Stimulated activated CD4-positive, alpha-beta T cell treated with anti-CD3 and anti-CD28 coated beads, Interleukin-1b, Interleukin-23, amount 100 ng/mL, for 24 hours (primary cell): ENCODE measurements at places on chromosomes 6 and 20.

GRCh38 chr6:42449917-42450476 is 1.7 kb downstream of the TRERF1 start:
- DNase-seq = no peak

DNA sequence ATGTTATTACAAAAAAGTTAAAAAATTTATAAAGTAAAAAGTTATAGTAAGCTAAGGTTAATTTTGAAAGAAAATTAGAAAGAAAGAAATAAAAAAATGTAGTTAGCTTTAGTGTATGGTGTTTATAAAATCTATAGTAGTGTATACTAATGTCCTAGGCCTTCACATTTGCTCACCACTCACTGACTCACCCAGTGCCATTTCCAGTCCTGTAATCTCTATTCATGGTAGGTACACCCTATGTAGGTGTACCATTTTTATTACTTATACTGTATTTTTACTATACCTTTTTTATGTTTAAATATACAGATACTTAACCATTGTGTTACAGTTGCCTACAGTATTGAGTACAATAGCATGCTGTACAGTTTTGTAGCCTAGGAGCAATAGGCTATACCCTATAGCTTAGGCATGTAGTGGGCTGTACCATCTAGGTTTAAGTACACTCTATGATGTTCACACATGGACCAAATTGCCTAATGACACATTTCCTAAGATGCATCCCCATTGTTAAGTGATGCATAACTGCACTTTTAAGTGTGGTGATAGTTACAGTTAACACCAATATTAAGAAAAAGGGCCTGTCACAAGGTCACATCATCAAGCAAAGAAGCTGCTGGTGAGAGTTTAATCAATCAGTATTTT is 8.0 kb downstream of the CD2AP start:
- DNase-seq = no peak

DNA sequence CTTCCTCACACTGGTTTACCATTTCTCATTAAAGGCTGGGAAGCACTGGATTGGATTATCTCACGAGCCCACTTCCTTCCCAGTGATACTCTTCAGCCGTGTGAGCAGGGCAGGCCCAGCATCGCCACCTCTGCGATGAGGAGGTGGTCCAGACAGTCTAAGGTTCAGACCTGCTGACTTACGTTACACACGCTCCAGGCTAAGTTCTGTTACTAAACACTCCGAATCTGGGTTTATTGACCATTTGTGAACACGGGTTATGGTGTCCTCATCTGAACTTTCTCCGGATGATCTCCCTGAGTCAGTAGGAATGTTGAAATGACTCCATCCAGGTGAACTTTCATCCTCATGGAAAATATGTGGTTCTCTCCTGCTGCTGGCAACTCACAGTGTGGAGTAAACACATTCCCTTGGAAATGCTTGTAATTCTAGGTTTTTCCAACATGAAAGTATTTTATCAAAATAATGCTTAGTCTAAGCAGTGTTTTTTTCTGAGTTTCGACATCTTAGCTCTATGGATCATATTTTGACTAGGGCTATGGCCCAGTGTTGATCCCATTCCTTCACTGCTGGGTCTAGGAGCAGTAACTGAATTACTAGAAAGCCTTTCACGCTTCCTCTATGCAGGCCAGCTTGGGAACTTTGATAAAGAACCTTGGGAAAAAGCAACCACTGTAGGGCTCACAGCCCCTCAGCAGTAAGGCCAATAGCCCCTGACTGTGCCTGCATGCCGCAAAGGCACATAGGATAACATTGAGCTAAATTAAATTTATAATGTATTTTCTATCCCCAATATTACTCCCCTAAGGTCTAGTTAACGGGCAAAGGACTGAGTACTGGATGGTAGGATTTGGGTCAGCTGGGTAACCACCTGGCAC is 37.7 kb upstream of the PXDC1 start:
- DNase-seq = no peak

DNA sequence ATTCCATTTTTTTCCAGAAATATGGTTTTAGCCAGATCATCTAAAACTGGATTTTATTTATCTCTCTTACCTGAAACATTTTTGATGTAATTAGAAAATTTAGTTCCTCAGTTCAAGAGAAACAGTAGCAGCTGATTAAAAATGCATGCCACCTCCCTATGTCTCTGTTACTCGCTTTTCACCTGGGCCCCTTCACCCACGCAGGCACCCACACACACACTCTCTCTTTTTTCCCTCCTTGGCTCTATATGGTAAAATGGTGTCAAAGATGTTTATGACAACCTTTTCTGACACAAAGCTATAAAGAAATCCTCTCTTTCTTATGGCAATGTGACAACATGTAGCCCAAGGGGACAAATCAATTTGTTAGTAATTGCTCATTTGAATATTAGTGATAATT is 5.8 kb upstream of the SGK1 start:
- no peak for DNase-seq

DNA sequence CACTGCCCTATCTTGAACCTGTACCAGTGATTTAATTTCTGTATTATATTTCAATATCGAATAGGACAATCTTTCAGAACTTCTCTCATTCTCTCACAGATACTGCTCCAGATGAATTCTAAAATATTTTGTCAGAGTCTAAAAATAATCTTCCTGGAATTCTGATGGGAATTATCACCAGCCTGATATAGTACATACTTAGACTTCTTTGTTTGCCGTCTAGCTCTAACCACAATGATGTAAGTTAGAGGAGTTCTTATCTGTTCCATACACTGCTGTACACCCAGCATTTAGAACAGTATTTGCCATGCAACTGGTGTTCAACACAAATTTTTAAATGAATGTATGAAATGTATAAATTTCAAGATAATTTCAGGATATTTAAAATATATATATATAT is 1.3 kb upstream of the HUS1B start:
- DNase-seq = no peak

DNA sequence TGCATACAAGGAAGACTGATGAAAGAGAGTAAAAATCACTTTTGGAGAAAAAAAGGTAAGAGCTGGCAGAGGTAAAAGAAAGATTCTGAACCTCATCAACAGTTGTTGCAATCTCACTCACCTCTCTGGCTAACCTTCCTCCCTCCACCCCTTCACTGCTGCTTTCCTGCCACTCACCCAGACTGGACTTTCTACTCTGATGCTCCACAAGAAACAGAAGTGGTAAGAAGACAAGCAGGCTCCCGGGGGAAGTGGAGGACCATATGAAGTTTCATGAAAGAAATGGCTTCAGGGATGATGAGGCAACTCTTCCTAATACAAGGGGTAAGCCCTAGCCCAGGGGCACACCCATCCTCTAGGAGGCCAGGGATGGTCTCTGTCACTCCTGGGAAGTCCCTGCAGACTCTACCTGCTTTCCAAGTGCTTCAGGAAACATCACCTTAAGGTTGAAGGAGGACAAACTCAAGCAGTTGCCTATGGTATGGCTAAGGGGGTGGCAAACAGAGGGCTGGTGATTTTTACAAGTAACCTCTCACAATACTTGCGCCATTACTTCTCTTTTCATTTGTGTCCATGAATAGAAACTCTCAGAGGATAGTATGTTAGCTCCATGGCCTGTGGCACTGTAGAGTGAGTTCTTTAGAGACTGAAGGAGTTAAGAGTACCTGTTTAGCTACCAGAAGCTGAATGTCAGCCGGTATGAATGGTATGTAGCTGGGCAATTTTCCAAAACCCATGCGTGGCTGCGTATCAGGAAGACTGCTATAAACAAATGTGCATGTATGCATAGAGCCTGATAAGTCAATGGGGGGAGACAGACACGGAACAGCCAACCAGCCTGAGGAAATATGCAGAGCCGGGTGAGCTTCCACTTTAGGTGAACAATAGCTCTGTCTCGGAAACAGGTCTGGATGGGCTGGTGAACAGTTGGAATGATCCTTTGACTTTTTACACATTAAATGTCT is 112.0 kb downstream of the BACH2 start:
- DNase-seq = no peak

GRCh38 chr20:33649201-33649681 is 12.9 kb upstream of the C20orf144 start:
- DNase-seq = no peak

DNA sequence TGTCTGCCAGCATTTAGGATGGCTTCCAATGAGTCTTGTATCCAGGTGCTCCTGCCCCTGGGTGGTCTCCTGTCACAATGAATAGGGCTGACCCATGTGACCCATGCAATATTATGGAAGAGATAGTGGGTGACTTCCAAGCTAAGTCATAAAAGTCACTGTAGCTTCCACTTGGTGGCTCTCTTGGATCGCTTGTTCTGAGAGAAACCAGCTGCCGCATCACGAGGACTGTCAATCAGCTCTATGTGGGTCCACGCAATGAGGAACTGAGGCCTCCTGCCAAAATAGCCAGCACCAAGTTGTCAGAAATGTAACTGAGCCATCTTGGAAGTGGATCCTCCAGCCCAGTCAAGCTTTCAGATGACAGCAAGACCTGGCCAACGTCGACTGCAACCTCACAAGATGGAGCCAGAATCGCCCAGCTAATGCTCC is 14.9 kb upstream of the MATN4 start:
- no peak for DNase-seq

DNA sequence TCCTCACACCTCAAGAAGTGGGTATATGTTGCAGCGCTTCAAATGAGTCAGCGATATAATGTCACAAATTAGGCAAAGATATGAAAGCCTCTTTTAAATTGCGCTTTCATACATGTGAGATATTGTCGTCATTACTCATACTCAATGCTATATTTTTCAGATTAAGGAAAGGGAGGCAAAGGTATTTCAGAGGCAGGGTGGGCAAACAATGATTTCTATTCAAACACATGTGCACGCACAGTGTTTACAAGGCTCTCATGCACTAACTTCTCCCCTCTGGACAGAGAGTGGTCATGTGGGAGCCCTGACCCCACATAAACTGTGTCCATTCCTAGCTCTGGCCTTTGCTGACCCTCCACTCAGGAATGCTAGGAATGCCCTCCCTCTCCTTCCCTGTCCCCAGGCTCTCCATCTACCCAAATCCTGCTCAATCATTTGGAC is 112.1 kb upstream of the TMEM170B start:
- no peak for DNase-seq

DNA sequence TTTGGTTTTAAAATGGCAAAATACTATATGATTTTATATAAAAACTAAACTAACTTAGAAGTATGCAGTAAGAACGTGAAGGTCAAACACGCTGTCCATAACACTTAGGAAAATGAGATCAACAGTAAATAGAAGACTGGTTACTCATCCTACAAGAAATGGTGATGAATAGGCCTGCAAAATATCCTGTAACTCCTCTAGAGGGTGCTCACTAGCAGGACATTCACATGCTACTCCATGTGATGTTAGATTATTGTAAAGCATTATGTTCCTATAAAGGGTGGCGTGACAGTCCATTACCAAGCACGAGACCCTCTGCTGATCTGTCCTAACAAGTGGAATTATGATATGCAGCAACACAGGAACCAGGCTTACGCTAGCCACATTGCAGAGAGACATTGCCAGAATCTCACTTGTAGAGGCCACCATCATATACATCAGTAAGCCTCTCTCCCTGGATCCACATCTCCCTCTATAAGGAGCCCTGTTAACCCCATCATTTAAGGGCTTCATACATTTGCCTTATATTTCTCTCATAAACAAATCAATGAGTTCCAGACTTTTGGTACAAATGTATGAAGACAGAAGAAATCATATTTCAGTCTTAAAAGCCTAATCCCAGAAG is 18.0 kb upstream of the DEFB129 start:
- no peak for DNase-seq

GRCh38 chr20:48238781-48239180 is 453.5 kb upstream of the SULF2 start:
- DNase-seq = no peak
